Sigmoid colon (tissue), 7 donors: ENCODE measurements at places on chromosomes 7 and 10. TPM values are rescaled to one million over a fixed set of nuclear protein-coding genes. Genes with fewer than 3 reads are reported as not detected.

DNA sequence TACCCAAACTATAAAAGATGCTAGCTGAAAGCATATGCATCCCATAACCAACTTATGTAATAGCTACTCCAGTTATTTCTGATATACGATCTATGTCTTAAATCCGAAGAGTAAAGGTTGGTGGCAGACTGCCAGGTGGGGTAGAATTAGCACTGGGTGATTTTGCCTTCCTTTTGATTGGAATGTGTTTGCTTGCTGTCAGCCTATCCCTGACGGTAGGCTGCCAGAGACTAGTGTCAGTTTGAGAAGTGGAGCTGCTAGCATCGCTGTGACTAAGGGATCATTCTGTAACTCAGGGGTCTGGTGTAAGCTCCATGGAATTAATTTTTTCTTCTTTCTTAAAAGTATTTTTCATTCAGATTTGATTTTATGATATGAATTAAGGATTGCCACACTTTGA, 9.5 kb upstream of the SEM1 start:
- no peaks in the 10 kb centered on the region for H3K4me1 ChIP-seq
- H3K36me3 ChIP-seq: no peaks in the 10 kb centered on the region
- DNase-seq: no peak
- H3K4me3 ChIP-seq: no peak overlapping the region
- no peak overlapping the region for H3K27ac ChIP-seq
- peaks cover 15% of the 10 kb centered on the region for H3K27me3 ChIP-seq

DNA sequence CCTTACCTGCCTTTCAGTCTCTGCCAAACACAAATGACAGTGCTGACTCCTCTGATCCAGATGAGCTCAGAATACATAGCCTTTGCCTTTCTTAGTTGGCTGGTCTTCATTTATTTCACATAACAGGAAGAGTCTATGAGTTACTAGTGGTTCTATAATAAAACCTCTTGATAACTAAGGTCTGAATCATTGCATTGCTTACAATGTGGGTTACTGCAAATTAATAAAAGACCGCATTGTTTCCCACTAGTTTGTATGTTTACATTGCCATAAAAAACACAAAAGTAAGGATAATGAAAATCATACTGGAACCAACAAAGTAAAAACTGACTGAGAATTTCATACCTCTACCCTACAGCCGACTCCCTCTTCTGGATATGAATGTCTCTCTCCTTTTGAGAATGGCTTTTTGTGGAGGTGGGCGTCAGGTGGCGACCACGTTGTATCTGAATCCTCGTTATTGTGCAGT, 62.0 kb upstream of the AKR1E2 start:
- H3K27me3 ChIP-seq: no peaks in the 10 kb centered on the region
- no peaks in the 10 kb centered on the region for H3K36me3 ChIP-seq
- no peak overlapping the region for H3K4me3 ChIP-seq
- peaks cover 21% of the 10 kb centered on the region for H3K4me1 ChIP-seq
- H3K27ac ChIP-seq: no peak overlapping the region

- no peaks in the 10 kb centered on the region for H3K27me3 ChIP-seq
- no peak for DNase-seq
These were observed 226.2 kb downstream of the THSD7A start for GRCh38 chr7:11605749-11606148.

DNA sequence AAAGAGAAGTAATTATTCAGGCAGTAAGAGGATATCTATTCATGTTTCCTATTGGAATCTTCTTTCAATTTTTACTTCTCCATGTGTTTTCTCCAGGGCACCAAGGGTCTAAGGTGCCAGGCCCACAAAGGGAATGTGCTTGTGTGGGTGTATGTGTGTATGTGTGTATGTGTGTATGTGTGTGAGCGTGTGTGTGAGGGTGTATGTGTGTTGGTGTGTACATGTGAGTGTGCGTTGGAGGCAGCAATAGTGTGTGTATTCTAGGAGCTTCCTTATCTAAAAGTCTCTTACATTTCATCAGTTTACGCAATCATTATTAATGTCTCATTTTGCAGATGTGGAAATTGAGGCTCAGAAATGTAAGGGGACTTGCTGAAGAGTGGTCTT, 28.3 kb downstream of the RAMP3 start:
- no peaks in the 10 kb centered on the region for H3K27me3 ChIP-seq
- H3K36me3 ChIP-seq: no peaks in the 10 kb centered on the region
- H3K4me3 ChIP-seq: no peak overlapping the region
- DNase-seq: no peak
- no peak overlapping the region for H3K27ac ChIP-seq
- H3K4me1 ChIP-seq: no peaks in the 10 kb centered on the region

DNA sequence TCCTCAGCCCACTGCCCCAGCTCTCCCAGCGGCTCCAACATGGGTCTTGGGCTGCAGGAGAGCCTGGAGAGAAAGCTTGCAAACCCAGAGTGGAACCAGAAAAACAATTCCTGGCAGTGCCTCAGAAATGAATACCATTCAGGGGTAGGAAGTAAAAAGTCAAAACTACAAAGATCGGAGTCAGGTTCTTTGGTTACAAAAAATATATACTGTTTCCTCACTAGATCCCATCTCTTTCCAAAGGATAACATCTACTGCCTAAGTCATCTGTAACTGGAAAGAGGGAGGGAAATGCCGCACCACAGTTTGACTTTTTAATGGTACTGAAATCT, 14.9 kb downstream of the CREB3L2 start:
- no peaks in the 10 kb centered on the region for H3K27me3 ChIP-seq
- DNase-seq: no peak
- H3K4me3 ChIP-seq: no peak overlapping the region
- no peaks in the 10 kb centered on the region for H3K36me3 ChIP-seq
- H3K4me1 ChIP-seq: peaks cover 97% of the 10 kb centered on the region

DNA sequence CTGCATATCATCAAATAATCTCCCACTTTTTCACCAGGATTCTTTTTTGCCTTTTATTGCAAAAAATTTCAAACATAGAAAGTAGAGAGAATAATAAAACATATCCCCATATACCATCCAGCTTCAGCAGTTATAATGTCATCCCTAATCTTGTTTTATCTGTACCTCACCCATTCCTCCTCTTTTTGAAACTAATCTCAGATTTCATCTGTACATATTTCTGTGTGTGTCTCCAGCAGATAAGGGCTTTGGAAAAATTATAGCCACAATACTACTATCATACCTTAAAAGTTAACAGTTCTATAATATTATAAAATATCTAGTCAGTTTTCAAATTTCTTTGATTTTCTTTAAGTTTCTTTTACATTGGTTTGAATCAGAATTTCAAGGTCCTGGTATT, 7.6 kb upstream of the ENTPD1 start:
- H3K36me3 ChIP-seq: no peaks in the 10 kb centered on the region
- no peak overlapping the region for H3K4me3 ChIP-seq
- H3K4me1 ChIP-seq: no peaks in the 10 kb centered on the region
- no peak overlapping the region for H3K27ac ChIP-seq

DNA sequence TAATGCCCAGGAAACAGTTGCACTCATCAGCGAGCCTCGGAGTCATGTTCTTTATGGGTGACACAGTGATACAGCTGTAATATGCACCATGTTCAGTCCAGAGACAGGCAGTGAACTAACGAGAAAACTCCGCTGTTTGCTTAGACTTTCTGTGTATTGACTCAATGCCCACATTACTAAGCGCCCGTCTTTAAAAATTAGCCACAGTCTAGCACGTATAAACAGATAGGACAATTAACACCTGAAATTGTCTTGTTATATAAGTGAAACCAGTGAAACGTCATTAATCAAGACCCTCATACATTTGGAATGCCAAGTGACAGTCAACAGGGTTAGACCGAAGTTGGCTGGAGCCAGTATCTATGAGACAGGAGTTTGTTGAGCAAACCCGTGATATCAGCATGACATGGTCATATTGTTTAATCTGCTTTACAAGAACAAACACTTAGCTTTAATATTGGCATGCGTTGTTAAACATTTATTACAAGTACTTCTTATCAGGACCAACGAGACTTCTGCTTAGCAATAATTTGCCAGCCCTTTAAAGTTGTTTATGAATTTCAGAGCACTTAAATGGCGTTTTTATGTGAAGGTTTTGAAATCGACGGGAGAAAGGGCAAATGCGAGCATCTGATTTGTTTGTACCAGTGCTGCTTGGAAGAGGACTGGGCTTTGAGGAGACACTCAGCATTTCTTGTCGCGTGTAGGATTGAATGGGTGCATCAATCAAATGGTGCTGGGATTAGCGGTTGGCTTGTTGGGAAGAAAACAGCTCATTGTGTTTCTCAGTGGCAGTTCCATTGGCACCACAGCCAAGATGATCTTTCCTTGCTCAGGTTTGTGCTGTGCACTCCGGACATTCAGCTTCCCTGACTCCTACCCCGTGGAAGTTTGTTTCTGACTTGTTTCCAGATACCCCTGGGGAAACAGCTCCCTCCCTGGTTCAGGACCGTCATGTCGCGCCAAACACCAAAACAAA, 56.3 kb downstream of the CAMK1D start:
- no peak overlapping the region for H3K4me3 ChIP-seq
- H3K4me1 ChIP-seq: peaks cover 15% of the 10 kb centered on the region
- no peaks in the 10 kb centered on the region for H3K27me3 ChIP-seq
- H3K36me3 ChIP-seq: no peaks in the 10 kb centered on the region
- H3K27ac ChIP-seq: no peak overlapping the region

- H3K36me3 ChIP-seq: no peaks in the 10 kb centered on the region
- no peaks in the 10 kb centered on the region for H3K27me3 ChIP-seq
- no peak for DNase-seq
- H3K4me1 ChIP-seq: no peaks in the 10 kb centered on the region
These were observed 31.6 kb downstream of the CCDC3 start for GRCh38 chr10:12969951-12970350.

DNA sequence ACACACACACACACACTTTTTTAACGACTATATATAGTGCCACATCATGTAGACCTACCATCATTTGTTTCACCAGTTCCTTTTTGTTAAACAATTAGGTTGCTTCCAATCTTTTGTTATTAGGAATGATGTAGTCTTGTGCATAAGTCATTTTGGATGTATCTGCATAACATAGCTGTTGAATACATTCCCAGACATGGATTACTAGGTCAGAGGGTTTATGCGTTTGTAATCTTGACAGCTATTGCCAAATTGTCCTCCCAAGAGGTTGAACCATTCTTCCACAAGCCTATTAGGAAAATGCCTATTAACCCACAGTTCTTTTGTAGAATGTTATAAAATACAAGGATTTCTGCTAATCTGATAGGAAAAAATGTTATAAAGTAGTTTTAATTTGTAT, 87.3 kb downstream of the PALS2 start:
- H3K4me3 ChIP-seq: no peak overlapping the region
- no peak for DNase-seq
- no peak overlapping the region for H3K27ac ChIP-seq
- no peaks in the 10 kb centered on the region for H3K36me3 ChIP-seq
- H3K27me3 ChIP-seq: no peaks in the 10 kb centered on the region

DNA sequence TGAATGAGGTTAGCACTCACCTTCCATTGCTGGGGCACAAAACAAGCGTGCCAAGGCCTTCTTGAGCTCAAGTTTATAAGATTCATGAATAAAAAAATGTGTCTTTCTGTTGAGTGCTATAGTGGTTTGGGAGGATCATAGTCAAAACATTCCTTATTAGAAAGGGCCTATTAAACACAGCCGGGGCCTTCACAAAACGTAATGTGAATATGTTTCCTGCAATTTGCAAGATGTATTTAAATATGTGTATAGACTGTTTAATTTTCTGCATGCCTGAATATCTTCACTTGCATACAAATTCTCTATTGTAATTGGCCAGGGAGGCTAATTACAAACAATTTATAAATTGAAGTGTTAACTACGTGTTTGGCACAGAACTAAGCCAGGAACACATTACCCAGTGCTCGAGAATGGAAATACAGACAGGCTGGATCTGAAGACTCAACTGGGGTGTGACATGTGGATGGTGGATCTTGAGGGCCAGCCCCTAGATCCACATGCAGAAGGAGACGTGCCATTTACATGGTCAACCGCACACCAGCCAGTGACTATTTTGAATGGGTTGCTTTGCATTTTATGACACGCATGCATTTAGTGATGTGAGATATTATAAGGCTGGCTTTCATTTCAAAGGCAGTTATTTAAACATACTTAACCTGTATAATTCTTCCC, 31.3 kb downstream of the LYZL2 start:
- no peak overlapping the region for H3K4me3 ChIP-seq
- no peak overlapping the region for H3K27ac ChIP-seq
- H3K4me1 ChIP-seq: peaks cover 5% of the 10 kb centered on the region
- H3K27me3 ChIP-seq: no peaks in the 10 kb centered on the region
- H3K36me3 ChIP-seq: no peaks in the 10 kb centered on the region

- H3K4me3 ChIP-seq: no peak overlapping the region
- no peak overlapping the region for H3K27ac ChIP-seq
- H3K4me1 ChIP-seq: peaks cover 20% of the 10 kb centered on the region
- DNase-seq: no peak
These were observed 38.4 kb downstream of the VSTM4 start for GRCh38 chr10:49076741-49077521.

- H3K4me1 ChIP-seq: no peaks in the 10 kb centered on the region
- no peak overlapping the region for H3K27ac ChIP-seq
- no peaks in the 10 kb centered on the region for H3K36me3 ChIP-seq
These were observed 960.7 kb upstream of the CELF2 start for GRCh38 chr10:10056961-10057360.

DNA sequence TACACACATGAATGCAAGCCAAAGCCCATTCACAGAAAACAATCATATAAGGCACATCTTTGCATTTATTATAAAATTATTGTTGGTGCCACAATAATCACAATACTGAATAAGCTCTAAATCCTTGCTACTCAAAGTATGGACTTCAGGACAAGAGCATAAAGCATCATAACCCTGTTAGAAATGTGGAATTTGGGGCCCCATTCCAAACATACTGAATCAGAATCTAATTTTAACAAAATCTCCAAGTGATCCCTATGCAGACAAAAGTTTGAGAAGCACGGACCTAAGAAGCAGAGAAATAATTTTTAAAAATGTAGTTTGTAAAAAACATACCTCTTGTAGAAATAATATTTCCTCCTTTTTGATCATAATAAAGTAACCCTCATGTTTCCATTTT, 199.2 kb downstream of the IMMP2L start:
- no peak for DNase-seq
- H3K36me3 ChIP-seq: no peaks in the 10 kb centered on the region
- H3K4me1 ChIP-seq: no peaks in the 10 kb centered on the region
- H3K27me3 ChIP-seq: no peaks in the 10 kb centered on the region

- no peak for DNase-seq
- no peaks in the 10 kb centered on the region for H3K4me1 ChIP-seq
- H3K36me3 ChIP-seq: no peaks in the 10 kb centered on the region
- H3K4me3 ChIP-seq: no peak overlapping the region
- H3K27ac ChIP-seq: no peak overlapping the region
- no peaks in the 10 kb centered on the region for H3K27me3 ChIP-seq
These were observed 4.7 kb downstream of the UBTD1 start for GRCh38 chr10:97503406-97503805.

OR2A5 gene
- not detected for total RNA-seq

UNC5B gene
- total RNA-seq: 1.8 TPM

RET gene
- 5.4 TPM for total RNA-seq
